Inflammatory macrophage treated with lipopolysaccharide for 1 hour (primary cell): ENCODE measurements at places on chromosomes 11 and 22.

DNA sequence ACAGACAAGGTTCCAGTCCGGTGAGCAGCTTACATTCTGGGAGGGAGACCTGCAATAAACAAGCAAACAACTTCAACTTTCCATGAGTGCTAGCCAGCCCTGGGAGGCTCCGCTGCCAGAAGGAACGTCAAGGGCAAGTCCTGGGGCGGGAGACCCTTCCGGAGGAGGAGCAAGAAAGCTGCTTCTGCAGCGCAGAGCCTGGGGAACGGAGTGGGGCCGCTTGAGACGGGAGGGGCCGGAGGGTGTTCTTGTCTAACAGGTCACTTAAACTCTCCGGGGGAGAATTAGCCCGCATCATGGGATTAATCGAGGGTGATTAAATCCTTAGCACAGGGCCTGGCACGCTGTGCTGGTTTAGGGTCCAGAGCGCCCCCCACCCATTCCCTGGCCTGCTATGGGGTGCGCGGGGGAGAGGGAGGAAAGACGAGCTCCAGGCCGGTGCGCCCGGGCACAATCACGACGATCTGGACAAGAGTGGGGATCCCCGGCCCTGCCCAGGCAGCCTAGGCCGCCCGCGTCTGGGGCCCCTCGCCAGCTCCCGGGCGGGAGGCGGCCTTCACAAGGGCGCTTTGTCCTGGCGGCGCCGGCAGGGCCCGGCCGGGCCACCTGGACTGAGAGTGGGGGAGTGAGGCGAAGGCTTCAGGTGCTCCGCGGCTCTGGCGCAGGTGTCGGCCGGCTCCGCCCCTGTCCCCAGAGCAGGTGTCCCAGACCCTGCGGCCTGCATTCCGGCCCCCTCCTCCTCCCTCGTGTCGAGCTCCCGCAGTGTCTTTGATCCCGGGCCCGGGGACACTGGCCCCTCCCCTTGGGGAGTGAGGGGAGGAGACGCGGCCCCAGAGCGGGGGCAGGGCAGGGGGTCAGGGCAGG, 663 bp upstream of the LARGE2 start:
- no peak for DNase-seq

DNA sequence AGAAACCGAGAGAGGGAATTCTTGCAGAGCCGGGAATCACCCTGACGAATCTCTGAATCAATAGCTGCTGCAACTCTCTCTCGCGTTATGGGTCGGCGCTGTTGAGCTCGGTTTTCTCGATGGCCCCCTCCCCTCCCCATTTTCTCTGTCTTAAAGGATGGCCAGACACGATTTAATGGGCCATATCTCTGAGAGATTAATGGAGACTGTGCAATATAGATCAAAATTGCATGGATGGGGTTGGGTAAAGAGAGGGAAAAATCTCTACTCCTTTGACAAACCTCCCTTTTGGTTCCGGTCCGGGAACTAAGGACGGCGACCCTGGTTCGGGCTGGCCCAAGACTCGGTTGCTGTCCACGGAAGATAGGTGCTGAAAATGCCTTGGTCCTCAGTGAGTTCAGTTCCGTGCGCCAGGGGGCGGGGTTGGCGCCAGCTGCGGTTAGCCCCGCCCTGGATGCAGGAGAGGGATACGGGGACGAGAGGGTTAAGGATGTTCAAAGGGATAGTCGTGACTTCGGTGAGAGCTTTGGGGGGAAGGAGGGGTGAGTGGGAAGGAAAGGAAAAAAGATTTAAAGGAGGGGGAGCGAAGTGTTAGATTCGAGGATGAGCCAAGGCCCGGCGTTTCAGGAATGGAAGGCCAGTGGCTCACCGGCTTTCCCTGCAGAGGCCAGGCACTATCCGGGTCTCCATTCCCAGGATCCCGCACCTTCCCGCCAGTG, 103.6 kb upstream of the HSD17B12 start:
- peak; percentile 9 for DNase-seq

- no peak for DNase-seq
These were observed 38.0 kb upstream of the GALNT18 start for GRCh38 chr11:11659567-11660362.

DNA sequence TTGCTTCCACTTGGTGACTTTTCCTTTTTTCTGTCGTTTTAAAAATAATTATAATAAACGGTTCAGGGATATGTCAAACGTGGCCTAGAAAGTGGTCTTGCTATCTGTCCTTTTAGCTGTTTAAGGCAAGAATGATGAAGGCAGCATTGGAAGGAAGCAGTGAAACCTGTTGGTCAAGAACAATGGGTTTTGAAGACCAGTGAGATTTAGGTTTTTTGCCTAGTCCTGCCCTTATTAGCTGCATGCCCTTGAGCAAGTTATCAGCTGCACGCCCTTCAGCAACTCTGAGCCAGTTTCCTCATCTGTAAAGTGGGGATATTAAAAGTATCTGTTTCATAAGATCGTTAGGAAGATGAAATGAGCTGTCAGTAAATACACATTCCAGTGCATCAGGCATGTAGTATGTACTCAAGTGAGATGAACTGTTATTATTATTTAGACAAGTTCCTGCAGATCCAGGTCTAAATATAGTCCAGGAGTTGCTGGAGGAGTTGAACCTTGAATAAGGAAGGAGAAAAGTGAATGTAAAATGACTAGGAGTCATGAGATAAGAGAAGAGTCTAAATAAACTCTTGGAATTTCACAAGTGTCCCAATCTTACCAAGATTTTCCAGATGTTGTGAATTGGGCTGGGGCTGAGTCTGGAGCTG, 90.8 kb upstream of the HSD17B12 start:
- DNase-seq, result no peak

- no peak for DNase-seq
These were observed 4.3 kb upstream of the RRM1 start for GRCh38 chr11:4090258-4090657.

GRCh38 chr22:49935561-49935960, 17.1 kb downstream of the CRELD2 start:
- peak; percentile 38 for DNase-seq

DNA sequence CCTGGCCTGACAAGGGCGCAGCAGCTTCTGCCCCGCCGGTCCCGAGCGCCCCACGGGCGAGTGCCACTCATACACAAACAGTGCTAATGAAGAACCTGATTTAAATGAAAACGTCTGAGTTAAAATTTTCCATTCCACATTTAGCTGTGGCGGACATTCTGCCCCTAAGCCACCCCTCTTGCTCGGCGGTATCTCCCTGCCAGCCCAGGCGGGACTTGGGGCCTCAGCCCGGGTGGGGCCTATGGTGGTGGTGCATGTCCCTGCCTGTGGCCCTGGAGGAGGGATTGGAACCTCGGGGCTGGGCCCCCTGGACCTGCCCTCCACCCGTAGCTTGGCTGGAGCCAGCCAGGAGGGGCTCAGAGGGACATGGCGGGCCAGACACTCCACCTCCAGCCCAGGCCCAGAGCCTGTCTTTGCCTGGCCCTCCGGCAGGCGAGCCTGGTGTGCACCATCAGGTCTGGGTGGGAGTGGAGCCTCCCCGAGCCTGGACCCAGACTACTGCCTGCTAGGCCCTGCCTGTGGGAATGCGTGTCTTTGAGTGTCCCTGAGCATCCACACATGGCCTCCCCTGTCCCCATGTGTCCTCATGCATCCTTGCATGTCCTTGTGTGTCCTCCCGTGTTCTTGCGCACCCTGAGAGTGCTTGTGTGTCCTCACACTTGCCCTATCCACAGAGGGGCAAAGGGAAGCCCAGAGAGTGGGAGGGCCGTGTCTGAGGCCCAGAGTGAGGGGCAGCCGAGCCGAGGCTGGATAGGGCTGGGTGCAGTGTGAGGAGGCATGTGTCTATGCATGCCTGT, 4.4 kb downstream of the ZDHHC8 start:
- no peak for DNase-seq

- DNase-seq, result no peak
These were observed 10.4 kb downstream of the JAM3 start for GRCh38 chr11:134079317-134079716.

GRCh38 chr22:36373258-36373579, 14.5 kb downstream of the MYH9 start:
- DNase-seq, result peak; percentile 55

DNA sequence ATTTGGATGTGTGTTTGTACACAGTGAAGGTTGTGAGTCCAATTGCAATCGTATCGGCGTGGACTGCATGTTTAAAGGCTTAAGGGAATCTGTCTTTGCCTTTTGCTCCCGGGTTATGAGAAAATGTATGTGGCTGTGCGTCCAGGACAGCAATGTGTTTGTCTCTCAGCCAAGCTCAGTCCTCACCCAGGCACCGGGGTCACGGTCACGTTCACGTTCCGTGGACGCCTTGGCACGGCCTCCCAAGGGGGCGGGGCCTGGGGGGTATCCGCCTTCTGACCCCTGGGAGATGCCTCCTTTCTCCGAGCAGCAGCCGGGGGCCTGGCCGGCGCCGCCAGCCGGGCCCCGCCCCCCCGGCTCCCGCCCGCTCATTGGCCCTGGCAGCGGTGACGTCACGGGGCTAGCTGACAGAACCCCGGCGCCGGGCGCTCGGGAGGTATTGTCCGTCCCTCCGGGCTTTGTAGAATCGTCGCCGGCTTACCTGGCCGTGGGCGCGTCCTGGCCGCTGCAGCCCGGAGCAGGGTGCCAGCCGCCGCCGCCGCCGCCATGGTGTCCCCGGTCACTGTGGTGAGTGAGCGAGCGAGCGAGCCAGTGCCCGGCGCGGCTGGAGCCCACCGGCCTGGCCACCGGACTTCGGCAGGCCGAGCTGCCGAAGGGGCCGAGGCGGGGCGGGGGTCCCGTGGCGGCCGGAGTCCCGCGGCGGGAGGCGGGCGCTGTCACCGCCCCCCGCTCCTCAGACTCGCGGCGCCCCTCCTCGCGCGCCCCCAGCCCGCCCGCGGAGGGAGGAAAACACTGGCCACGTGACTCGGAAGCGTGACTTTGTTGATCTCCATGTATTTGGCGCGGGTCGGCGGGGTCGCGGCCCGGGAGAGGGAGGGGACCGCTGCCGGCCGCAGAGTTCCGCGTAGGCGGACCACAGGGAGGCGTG, at the start of gene TMEM86A:
TMEM86A (plus strand) TSS at position 439 of the 928 bp plus-strand sequence; CDS start at position 547, 108 bp downstream.
- peak; percentile 78 for DNase-seq

GRCh38 chr22:27450448-27450847, 351.1 kb downstream of the MN1 start:
- DNase-seq, result no peak
